Endothelial cell of coronary artery (primary cell): ENCODE measurements at places on chromosomes 2 and 18. TPM values are rescaled to one million over a fixed set of nuclear protein-coding genes. Genes with fewer than 3 reads are reported as not detected.

Gene UGT1A5
- not detected in 2 replicates for total RNA-seq

Gene SERPINB12
- not detected in 2 replicates for total RNA-seq

Gene CIDEA
- 0.81 TPM in 1 of 2 replicates, not detected in the other for total RNA-seq

Gene MEIS1
- total RNA-seq, result 10.5 and 13.6 TPM in 2 replicates

Gene PCARE
- total RNA-seq, result under 0.01 TPM in 1 of 2 replicates, not detected in the other
